ENCODE measurements at places on chromosomes 1 and 21.

DNA sequence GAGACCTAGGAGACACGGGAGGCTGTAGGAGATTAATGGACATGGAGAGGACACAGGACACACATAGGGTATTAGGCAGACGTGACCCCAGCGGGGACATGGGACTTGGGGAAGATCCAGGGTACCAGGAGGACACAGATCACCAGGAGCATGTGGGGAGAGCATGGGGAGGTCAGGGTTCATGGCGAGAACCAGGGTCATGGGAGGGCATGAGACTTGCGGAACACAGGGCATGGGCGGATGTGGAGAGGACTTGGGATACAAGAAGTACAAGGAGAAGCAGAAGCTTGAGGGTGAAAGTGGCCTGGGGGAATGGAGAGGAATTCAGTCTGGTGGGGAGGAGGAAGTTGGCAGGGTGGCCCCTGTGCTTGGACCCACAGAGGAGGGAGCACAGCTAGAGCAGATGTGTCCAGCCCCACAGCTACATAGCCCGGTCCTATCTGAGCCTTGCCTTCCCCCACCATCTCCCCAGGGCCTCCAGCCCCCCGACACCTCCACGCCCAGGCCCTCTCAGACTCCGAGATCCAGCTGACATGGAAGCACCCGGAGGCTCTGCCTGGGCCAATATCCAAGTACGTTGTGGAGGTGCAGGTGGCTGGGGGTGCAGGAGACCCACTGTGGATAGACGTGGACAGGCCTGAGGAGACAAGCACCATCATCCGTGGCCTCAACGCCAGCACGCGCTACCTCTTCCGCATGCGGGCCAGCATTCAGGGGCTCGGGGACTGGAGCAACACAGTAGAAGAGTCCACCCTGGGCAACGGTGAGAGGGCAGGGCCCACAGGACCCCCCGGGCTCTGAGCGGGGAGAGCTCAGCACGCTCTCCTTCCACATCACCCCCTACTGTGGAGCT lies 12.1 kb downstream of the TIE1 start:
- no peak for DNase-seq

DNA sequence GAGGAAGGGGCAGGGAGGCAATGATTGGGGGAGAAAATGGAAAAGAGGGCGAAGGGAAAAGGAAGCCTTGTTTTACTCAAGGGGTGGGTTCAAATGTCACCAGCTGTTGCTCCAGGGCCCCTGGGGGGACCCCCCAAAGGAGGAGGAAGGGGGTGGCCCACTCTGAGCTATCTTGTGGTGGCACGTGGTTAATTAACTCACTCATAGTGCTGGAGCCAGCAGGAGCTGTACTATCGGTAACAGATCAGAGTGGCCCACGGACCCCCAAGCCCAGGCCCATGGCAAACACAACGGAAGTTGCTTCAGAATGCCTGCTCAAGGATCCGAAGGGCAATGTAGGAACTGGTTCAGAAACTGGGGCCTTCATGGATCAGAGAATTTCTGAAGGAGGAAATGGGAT lies 7.2 kb downstream of the TFF2 start:
- no peak for DNase-seq

DNA sequence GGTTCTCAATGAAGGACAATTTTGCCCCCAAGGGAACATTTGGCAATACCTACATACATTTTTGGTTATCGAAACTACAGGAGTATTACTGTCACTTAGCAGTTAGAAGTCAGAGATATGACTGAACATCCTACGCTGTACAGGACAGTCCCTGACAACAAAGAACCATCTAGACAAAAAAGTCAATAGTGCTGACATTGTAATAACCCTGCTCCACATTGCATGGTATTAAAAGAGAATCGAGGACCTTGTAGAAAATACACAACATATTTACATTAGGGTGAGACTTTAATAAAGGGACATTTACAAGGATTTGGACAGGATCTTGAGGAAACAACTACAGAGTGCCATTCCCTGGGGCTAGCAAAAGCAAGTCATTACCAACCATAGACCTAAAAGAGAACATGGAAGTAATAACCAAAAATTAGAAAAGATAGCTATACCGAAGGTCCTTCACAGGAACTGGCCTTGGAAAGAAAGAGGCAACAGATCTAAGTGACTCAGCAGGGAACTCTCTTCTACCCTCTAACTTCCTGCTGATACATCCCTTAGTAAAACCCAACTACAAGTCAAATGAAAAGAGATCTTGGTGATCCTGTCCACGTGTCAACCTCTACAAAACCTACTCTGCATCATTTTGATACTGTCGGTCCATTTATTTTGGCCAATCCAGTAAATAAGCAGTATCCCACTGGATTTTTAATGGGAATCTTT lies 40.2 kb downstream of the ANGPTL3 start:
- no peak for DNase-seq

DNA sequence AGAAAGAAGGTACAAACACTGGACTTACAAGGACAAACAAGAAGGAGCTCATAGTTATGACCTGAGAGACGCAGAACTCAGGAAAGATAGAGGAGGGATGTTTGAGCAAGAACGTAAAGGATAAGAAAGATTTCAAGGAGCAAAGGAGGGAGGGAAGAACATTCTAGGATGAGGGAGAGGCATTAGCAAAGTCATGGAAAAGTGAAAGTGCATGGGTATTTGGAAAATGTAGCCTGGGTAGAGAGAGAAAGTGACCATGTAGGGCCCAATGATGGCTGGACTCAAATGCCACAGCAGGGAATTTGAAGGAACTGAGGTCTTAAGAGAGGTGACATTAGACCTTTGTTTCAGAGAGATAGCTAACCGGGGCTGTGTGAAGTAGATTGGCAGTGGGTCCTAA lies 76.5 kb downstream of the SYT6 start:
- DNase-seq = no peak

GRCh38 chr1:59755069-59755685 lies 59.6 kb upstream of the HOOK1 start:
- no peak for DNase-seq

DNA sequence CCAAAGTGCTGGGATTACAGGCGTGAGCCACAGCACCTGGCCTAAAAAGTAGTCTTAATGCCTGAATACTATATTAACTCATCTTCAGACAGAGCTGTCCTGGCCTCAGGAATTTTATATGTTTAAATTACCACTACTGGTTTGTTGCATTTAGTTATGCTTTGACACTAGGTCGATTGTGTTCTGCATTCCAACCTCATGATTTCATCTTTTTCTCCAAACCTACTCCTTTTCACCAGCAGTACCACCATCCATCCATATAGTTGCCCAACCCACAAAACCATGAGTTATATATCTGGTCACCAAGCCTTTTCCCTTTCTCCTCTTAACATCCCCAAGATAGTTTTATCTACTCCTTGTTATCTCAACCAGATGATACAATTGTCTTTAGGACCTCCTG lies 22.6 kb downstream of the FMO5 start:
- DNase-seq = no peak

DNA sequence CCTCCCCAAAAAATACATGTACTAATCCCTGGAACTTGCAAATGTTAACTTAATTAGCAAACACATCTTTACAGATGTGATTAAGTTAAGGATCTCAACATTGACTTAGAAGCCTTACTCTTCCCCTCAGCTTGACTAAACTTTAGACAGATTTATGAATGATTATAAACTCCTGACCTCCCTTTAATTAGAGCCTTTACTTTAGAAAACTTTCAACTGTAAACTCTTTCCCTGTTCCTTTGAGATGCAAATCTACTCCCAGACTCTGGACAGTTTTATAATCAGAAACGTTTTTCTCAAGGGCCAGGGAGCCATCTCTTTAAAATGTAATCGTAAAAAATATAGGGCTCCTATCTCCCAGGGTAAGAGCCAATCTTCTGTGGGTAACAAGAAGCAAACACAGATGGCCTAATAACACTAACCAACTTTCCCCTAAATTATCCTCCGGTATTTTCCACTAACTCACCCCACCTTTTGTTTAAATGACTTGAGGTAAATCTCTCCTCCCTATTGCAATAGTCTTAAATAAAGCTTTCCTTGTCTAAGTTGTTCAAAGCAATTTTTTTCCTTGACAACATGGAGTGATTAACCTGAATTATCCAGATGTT lies 284.1 kb downstream of the BRINP3 start:
- no peak for DNase-seq
